ENCODE measurements at places on chromosomes 13 and 19.

DNA sequence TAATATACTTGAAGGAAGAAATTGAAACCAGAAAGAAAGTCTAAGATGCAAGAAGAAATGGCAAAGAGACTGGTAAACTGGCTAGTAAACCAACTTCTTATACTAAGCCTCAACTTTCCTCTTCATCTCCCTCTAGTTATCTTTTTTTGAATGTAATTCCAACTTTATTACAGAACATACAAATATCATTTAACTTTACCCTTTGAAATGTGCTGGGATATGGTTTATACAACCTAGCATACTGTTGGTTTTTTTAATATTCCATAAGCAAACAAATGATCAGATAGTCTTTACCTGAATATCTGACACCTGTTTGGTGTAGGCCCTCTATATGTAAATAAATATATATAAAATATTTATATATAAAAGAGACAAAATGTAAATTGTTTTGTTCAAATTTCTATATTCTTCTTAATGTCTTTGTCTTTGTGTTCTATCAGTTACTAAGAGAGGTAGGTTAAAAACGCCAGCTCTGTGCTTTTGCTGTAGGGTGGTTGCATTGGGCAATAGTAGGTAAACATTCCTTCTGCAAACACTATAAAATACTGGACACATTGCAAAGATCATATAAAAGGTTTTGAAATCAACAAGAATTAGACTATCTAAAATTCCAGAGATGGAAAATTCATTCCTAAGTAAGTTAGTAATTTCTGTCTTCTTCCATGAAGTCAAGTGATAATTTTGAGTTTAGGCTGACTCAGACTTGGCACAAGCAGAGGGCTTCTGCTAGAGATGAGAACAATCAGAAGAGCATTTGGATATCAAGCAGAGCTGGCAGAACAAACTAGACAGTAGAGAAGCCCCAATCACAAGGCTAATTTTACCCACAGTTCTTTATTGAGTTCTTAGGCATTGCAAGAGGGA, 383.3 kb downstream of the RFC3 start:
- DNase-seq: no peak

DNA sequence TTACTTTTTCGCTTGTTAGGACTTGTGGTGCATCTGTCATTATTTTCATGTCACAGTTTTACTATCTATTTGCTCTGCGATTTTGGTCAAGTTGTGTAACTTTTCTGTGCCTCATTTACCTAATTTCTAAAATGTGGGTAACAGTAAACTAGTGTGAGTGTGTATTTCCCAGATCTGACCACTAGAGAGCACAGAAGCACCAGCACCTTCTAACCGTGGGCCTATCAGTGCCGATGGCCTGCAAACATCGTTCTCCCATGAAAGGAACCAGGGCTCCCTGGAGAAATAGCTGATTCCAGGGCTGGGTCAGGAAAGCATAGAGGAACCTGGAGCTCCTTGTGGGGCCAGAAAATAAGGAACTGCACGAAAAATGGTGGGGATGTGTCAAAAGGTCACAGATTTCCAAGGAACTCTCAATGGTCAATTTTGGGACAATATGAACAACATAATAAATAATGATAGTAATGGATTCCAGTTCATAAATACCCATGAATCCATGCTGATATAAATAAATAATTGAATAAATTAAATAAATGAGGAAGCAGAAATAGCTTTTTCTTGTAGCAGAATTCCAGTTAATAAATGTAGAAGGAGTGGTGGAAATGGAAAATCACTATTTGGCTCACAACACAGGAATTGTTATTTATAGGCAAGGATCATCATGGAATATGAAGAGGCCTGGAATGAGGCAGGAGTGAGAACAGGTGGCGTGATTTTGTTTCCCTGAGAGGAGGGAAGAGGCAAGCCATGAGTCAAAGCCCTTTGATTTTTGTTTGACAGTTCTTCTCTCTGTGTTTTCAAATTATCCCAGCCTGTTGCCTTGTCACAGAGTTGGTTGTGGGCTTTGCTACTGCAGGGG, 31.1 kb downstream of the CEACAM8 start:
- DNase-seq: no peak

- no peak for DNase-seq
Observed at GRCh38 chr19:55660991-55661390, 6.2 kb downstream of the U2AF2 start.

DNA sequence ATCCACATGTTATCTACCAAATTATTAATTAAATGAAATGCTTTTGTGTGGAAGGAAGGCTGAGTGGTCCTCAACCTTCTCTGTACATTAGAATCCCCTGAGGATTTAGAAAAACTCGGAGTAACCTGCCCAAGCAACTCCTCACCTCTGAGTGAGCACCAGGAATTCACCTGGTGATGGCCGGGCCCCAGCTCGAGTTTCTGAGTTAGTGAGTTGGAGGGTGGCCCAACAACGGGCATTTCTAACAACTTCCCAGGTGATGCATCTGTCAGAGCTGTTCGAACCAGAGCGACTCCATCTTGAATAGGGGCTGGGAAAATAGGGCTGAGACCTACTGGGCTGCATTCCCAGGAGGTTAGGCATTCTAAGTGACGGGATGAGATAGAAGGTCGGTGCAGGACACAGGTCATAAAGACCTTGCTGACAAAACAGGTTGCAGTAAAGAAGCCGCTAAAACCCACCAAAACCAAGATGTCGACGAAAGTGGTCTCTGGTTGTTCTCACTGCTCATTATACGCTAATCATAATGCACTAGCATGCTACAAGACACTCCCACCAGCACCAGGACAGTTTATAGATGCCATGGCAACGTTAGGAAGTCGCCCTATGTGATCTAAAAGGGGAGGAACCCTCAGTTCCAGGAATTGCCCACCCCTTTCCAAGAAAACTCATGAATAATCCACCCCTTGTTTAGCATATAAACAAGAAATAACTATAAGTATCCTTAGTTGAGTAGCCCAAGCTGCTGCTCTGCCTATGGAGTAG, 44.2 kb upstream of the SHISA2 start:
- no peak for DNase-seq

- DNase-seq: no peak
Observed at GRCh38 chr13:40660141-40660664, 6.2 kb downstream of the FOXO1 start.

- peak; percentile 68 for DNase-seq
Observed at GRCh38 chr19:44718441-44719261, 19.7 kb downstream of the CEACAM16 start.

DNA sequence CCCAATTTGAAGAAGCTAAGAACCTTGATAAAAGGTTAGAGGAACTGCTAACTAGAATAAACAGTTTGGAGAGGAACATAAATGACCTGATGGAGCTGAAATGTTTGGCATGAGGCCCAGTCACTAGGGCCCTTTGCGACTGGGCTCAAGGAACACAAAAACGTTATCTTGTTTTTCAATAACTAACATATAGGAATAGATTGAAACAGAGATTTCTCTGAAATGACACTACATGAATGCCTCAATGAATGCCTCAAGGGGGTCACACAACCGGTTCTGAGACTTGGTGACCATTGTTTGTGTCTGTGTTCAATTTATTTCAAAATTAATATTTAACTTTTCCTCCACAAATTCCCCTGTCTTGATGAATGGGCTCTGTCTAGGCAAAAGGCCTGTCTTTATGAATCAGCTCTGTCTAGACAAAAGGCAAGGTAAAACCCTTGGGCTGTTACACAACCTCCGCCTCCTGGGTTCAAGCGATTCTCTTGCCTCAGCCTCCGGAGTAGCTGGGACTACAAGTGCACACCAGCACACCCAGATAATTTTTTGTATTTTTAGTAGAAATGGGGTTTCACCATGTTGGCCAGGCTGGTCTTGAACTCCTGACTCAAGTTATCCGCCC, 932 bp upstream of the ZNF486 start:
- DNase-seq: no peak

DNA sequence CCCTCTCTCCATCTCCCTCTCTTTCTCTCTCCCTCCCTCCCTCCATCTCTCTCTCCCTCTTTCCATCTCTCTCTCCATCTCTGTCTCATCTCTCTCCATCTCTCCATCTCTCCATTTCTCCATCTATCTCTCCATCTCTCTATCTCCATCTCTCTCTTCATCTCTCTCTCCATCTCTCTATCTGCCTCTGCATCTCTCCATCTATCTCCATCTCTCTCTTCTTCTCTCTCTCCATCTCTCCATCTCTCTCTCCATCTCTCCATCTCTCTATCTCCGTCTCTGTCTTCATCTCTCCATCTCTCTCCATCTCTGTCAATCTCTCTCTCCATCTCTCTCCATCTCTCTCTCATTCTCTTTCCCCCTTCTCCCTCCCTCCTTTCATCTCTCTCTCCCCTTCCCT, 56.1 kb upstream of the NFIC start:
- no peak for DNase-seq

DNA sequence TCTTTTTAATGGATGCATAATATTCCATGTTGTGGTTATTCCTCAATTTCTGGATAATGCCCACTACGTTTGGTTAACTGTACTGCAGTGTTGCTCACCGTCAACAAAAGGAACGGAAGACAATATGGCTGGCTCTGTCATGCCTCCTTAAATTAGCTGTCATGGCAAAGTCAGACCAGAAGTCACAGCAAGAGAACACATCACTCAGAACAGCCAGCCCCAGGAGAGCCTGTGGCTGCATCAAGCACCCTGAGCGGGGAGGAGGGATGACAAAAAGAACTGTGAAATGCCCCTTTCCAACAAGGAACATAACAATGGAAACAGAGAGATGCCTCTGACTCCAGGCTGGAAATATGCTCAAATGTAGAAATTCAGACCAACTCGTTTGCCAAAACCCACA, 366.0 kb upstream of the ZNF507 start:
- DNase-seq: no peak

- DNase-seq: no peak
Observed at GRCh38 chr19:35909684-35910035, 1.6 kb upstream of the TYROBP start.

GRCh38 chr19:16896146-16897028, 7.6 kb downstream of the F2RL3 start:
- DNase-seq: peak; percentile 42

DNA sequence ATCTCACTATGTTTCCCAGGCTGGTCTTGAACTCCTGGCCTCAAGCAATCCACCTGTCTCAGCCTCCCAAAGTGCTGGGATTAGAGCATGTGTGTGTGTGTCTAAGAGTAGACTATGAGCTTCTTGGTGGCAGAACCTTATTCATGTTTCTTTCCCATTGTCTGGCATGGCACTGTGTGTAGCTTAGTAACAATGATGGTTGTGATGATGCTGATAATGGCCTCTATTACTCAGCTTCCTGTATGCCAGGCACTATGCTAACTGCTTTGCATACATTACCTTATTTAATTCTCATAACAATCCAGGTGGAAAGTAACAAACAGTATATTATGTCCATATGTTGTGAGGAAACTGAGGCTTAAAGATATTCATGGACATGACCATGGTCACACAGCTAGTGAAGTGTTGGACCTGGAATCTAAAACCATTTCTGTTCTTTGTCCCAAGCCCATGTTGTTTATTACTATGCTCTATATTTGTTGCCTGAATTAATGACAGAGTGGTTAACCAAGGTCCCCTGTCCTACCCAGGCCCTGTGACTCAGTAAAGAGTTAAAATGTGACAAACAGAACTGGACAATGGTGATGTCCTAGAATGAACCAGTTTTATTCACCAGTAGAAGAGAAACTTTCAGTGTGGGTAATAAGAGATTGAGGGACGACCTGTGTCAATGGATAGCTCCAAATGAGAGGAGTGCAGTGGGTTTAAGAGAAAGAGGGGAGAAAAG, 109.6 kb downstream of the KLF5 start:
- no peak for DNase-seq

DNA sequence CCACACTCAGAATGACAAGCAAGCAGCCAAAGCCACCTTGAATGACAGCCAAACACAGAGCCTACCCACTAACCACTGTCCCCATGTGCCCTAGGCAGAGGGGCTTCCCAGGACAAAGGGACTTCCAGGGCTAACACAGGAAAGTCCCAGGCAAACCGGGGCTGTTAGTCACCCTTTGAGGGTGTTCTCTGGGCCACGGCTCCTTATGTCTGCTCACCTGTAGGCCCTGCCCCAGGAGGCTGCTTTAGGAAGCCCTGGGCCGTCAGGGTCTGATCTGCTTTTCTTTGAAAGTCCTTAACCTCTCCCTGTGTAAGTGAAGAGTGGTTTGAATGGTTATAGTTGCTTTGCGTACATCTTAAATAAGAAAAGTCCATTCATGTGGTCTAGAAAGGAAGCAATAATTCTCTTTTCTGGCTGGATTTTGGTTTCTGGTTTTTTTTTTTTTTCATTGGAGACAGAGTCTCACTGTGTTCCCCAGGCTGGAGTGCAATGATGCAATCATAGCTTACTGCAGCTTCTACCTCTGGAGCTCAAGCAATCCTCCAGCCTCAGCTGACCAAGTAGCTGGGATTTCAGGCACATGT, 161.4 kb downstream of the EFNB2 start:
- DNase-seq: no peak

DNA sequence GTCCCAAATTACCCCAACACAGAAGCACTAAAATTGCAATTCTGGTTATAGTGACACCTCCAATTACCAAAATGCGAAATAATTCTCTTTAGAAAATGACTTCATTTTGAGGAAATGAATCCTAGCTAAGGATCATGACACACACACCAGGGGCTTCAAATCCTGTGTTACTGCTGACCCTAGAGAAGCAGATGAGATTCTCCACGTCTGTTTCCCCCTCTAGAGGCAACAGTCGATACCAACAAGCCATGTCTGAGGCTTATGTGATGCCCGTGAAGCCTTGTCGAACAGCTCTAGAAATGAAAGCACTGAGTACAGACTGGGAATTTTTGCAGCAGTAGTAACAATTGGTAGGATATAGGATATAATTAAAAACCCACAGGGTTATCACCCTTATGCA, 153.6 kb upstream of the TMTC4 start:
- DNase-seq: no peak

DNA sequence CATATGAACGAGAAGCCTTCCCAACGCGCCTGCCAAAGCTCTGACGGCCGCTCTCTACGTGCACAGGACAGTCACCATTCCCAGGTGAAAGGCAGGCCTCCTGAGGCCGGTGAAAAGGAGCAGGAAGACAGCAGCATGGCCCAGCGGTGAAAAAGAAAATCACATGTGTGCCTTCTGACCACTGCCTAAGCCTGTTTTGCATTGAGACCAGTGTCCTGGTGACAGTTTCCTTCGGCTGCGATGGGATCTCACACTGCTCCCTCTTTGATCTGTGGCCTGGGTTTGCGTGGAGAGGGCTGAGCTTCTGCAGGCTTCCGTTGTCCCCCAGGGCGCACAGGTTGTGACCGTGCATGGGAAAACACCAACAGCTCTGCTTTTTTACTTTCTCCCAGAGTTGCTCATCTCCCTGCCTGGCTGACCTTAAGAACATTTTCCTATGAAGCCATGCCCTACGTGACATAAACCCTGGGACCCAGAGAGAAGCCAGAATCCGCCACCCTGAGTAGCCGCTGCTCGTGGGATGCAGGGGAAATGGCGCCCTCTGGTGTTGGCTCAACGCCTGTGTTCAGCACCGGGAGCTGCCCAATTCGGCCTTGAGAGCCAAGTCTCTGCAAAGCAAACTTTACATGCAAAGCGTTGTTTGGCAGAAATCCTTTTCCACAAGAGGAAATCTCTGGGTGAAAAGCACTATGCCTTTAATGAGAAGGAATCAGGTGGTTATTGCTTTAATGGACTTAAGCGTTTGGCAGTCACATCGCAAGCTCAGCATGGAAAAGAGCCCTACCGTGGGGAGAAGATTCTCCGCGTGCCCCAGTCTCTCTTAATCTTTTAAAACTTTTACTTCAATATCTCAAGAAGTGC, 112.2 kb upstream of the GPR12 start:
- peak; percentile 39 for DNase-seq

GRCh38 chr13:32881777-32882145, 134.5 kb upstream of the KL start:
- DNase-seq: no peak
